SK-N-DZ (cell line): ENCODE measurements at places on chromosomes 7 and 10.

DNA sequence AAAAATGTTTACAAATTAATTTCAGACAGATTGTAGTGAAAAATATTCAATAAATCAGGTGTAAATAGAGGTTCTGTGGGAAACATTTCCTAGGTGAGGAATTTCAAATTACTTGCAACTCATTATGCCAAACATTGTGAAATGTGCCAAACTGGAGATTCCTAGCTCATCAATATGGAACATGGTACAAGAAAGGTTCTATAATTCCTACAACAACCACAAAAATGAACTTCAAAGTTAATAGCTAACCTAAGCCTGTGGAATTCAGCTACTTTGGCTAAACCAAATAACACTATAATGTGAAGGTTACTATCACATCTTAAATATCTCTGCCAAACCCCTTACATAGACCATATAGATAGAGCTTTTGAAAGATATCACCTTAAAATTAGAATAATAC is 223.3 kb upstream of the HGF start:
- DNase-seq: no peak

- DNase-seq: no peak
Measured at GRCh38 chr10:86363833-86364490, 2.6 kb downstream of the GRID1 start.

- DNase-seq: no peak
Measured at GRCh38 chr7:22348379-22348778, 8.6 kb downstream of the RAPGEF5 start.

- no peak for DNase-seq
Measured at GRCh38 chr10:83164156-83164555, 975.2 kb upstream of the GHITM start.

DNA sequence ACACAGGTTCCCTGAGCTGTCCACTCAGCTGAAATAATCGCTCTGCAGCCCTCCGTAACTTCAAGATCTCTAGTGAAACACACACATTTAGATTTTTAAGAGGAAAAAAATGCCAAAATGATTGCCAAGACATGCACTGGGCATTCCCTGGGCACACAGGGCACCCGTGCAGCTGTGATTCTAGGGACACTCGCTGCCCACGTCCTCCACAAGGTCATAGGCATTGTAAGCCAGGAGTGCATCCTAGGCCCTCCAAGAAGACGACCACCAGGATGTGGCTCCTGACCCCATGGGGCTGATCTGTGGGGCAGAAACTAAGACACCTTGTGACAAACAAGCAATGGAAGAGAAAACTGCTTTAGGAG is 563.3 kb downstream of the PTPRN2 start:
- no peak for DNase-seq

- DNase-seq: peak; percentile 27
Measured at GRCh38 chr10:34198953-34199352, 616.1 kb downstream of the PARD3 start.

- no peak for DNase-seq
Measured at GRCh38 chr10:46285300-46285699, 1.5 kb upstream of the ANTXRL start.

DNA sequence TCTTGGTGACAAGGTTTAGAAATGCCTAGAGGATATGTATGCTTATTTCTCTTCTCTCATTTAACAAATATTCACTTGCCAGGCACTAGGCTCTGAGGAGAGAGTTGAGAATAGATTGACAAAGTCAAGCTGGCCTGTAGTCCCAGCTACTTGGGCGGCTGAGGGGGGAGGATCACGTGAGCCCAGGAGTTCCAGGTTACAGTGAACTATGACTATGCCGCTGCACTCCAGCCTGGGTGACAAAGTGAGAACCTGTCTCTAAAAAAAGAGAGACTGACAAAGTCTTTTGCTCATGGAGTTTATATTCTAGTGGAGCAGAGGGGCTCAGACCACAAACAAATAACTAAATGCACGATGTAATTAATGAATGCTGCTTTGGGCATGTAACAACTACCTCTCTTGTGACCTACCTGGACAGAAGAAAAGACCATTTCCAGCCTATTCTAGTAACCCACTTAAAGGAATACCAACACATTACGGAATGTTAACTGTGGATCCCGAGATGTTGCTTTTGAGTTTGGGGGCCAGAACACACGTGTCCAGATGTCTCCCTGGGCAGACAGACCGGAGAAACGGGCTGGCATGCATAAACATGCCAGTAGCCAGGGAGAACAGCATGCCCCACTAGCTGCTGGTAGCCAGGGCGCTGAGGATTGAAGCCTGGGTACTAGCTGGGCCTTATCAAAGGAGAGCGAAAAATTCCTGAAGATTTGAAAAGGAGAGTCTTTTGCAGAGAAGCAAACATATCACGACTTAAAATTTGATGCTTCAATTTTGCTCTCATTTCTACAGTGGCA is 2.6 kb upstream of the BMPR1A start:
- no peak for DNase-seq

DNA sequence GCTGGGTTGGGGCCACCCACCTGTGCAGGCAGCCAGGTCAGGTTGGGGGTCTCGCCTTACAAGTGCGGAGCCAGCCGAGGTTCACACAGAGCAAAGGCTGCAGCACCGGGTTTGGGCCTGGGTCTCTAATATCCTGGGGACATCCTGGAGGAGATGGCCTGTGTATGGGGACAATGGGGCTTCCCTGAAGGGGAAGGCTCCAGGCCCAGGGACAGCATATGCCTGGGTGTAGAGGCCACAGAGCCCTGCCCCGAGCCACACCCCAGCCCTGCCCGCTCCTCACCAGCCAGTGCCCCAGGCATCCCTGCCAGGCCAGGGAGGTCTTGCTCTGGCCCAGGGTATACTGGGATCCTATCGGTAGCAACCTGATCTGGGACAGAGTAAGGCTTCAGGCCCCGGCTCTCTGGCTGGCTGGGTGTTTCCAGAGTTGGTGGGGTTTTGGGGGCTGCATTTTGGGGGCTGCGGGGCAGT is 9.1 kb downstream of the TTYH3 start:
- DNase-seq: no peak

DNA sequence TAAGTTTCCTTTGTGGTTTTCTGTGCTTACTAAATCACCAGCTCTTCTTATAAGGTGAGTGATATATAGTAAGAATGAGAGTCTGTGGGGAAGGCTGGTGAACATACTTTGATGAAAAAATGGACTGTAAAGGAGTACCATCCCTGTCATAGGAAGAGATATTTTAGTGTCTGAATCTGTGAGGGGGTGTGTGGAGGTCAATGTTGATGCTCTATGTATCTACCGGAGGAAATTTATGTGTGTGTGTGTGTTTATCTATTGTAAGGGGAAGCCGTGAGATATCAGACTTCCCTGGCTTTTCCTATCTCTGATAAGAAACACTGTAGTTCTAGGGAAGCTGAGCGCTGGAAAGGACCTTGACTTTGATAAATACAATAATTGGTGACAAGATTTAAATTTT is 179.0 kb downstream of the PCDH15 start:
- DNase-seq: peak; percentile 15

- peak; percentile 88 for DNase-seq
Measured at GRCh38 chr7:82264783-82265305, 178.7 kb downstream of the CACNA2D1 start.

- no peak for DNase-seq
Measured at GRCh38 chr7:148729984-148730733, 31.5 kb downstream of the CUL1 start.

- DNase-seq: no peak
Measured at GRCh38 chr10:53356616-53357349, 584.2 kb upstream of the MBL2 start.

DNA sequence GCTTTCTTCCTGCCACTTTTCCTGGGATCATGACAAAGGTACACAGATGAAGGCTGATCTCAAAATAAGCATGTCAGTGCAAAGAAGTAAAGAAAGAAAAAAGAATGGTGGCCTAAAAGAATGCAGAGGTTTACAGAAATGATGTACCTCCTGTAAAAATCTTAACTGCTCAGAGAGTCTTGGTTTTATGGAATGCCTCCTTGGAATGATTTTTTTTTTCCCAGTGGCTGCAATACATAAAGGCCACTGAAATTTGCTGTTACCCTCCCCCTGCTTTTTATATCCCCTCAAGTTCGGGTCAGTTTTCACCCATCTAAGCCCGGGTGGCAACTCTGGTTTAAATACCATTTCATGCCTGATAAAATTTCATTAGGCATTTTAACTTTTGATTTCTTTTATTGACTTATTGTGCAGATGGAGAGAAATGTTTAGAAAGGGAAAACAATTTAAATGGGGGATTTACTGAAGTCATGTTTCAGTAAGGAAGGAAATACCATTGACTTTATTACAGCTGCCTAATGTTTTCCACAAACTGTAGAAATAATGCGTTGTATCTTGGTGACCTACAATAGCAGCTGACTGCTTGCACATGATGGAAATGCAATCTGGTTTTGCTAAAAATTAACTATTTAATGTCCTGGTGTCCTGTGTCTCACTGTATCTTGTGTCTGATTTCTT is 102.5 kb downstream of the SAMD9 start:
- no peak for DNase-seq

DNA sequence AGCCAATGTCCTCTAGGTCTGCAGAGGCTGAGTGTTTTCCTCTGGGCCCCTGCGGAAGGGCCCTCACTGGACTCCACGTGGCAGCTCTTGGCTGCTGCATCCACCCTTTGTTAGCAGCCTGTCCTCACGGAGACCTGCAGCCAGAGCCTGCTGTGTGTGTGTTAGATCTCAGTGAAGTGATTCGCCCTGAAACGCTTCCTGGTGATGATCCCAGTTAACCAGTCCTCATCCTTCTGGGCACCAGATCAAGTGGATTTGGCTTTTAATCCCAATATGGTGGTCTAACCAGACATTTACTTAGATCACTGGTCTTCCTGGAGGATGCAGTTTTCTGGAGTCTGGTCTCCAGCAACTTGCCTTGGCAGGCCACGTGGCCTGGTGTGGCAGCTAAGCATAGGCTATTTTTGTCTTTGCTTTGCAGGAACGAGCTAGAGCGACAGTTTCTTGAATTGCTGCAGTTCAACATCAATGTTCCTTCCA is 39.5 kb upstream of the GJD4 start:
- no peak for DNase-seq

DNA sequence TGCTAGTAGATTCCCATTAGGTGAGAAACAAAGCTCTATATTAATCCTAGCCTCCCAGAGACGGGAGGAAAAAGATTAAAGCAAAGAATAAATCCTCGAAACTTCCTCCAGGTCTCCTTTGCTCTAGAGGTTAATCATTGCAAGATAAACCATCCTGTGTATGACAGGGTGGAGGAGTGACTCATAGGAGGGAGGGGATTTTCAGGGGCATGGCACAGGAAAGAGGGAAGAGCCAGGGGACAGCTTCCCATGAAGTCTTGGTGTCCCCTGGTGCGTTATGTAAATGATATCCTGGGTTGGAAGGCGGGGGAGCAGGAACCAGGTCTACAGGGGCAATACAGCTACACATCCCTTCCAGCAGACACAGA is 780 bp downstream of the CYP3A5 start:
- peak; percentile 20 for DNase-seq

GRCh38 chr10:6342096-6342685 is 139.5 kb downstream of the PFKFB3 start:
- DNase-seq: no peak

GRCh38 chr10:21463436-21463835 is 62.0 kb downstream of the SKIDA1 start:
- DNase-seq: no peak

GRCh38 chr7:27942711-27943110 is 202.7 kb downstream of the TAX1BP1 start:
- no peak for DNase-seq

DNA sequence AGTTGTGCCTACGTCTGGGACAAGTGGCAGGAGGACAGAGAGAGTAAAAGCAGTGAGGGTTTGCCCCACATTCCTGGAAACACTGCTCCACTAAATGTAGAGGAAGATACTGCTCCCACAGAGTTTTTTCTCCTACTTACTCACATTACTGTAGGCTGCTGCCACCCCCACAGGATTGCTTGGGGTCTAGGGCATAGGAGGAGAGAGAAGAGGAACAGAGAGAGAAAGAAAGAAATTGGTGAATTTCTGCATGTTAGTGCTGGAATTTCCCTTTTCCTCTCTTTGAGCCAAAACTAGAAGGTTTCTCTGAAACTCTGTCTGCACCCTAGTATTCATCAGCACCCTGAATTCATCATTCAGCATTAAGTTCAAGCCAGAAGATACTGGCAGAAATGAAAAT is 397.9 kb downstream of the INHBA start:
- no peak for DNase-seq

DNA sequence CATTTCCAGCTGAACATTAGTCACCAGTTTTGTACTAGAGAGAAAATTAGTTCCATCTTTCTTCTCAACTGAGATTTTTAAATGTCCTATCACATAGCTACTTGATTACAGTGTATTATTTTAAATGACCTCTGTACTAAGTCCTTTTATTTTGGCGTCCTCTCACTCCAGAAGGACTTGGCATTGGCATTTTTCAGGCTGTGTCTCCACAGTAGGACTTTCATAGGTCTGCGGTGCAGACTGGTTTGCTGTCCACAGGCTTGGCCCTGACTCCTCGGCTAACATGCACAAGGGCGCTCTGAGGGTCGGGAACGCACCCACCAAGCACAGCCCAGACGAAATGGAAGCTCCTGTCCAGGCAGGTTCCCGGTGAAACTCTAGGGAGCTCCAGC is 6.5 kb downstream of the PTPRE start:
- DNase-seq: no peak

DNA sequence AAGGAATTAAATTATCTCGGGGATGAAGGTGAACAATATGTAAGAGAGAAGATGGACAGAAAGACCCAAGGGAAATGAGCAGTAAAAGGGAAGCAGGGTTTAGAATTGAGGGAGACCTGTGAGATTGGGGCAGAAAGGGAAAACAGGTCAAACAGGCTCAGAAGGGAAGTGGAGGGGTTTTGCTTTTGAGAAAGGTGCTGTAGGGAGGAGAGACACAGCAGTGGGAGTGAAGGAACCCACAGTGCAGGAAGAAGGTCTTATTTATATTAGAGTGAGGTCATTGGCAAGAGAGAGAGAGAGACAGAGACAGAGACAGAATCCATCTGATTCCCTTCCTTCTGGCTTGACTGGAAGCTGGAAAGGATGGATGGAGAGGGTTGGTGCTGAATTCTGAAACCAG is 3.5 kb upstream of the TCAF1 start:
- no peak for DNase-seq

DNA sequence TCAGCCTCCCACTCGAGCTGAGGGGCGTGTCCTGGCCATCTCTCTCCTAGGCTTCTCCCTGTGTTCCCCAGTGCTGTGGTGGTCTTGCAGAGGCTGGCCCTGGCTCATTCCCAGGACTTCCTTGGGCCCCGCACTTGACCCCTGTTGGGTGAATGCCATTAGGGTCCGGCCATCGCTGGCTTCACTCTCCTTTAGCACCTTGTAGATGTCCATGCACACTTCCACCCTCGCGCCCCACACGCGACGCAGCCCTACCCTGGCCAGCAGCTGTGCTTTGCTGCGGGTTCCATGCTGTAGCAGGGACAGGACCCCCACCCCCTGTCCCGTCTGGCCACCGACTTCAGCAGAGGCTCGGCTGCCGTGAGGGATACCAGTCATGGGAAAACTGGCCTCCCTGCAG is 46.3 kb downstream of the PITRM1 start:
- no peak for DNase-seq

GRCh38 chr10:99528494-99529441 is 4.0 kb upstream of the NKX2-3 start:
- DNase-seq: no peak

DNA sequence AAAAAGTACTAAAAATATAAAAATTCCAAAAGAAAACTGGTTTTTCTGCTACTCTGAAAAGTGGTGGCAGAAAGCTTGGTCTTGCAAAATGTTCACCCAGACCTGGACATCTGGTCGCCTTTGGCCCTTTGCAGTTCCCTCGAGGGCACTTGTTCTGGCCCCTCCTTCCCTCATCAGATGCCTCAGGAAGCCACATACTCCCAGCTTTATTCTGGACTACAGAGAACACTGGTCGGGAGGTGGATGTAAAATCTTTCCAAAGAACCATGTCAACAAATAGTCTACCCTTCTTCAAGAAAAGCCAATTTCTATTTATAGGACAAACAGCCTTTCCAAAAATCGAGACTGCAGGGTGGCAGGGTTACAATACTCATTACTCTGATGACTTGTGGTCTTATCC is 726.1 kb downstream of the TNS3 start:
- DNase-seq: no peak
